ENCODE measurements at places on chromosomes 3 and 15. TPM values are rescaled to one million over a fixed set of nuclear protein-coding genes. Genes with fewer than 3 reads are reported as not detected.
A peak's percentile ranks its signal among the peaks of the same experiment; 100 is the strongest.

The SCN11A gene
- total RNA-seq = 0.05 TPM

The PIF1 gene
- total RNA-seq = 0.41 TPM

The CACNA1D gene
- 1.1 TPM for total RNA-seq

DNA sequence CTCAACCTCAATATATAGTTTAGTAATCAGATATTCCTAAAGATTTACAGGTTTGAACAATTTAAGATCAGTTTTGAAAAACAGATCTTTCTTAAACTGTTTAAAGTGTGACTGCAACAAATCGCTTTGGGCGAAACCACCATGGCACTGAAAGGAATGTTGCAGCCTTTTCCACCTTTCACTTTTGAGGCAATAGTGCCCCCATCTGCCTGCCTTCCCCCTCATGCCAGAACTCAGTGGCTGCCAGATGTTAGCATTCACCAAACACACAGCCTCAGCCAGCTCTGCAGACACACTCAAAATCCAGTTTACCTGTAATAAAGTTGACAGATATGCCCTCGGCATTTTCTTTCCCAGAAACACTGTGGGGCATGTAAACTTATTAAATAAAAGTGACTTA, 3.3 kb downstream of the LYSMD4 start:
- DNase-seq = no peak

The ACSBG1 gene
- 0.25 TPM for total RNA-seq

GRCh38 chr3:133840767-133841166, 35.2 kb downstream of the SRPRB start:
- DNase-seq = no peak

The ACTC1 gene
- 13,225 TPM for total RNA-seq

- DNase-seq = no peak
These were observed 142.0 kb upstream of the PDZRN3 start for GRCh38 chr3:73766599-73767381.

DNA sequence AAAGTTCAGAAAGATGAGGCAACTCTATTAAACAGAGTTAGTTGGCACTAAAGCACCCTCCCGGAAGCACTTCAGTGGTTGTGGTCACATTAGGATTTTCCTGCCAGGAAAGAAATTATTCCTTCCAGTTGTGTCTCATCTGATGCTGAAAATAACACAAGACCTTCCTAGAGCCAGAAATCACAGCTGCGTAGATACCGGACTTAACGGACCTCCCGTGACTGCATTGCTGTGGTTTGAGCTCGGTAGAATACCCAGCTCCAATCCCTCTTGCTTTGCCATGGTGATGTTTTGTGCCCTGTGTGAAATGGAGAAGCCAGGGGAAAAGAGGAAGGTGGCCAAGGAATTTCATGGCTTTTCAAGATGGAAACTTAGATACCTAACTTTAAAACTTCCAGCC, 215.0 kb upstream of the IGF1R start:
- DNase-seq = no peak

The SLC28A2 gene
- not detected for total RNA-seq

DNA sequence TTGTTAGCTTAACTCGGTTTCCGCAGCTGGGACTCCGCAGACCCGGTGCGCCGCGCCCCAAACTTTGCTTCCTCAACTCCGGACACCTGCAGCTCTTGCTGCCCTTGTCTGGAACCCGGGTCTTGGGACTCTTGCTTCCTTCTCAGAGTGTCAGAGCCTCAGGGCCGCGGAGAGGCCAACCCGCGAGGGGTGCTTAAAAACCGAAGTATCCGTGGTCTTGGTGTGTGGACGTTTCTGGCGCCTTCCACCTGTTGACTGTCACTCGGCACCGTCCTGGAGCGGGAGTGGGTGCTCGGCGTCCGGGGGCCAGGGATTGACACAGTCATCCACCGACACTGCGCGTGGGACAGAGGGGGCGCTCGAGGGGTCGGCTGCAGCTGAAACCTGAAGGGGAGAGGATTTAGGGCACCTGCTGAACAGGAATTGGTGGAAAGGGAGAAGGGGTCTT, 386 bp downstream of the SQOR start:
- DNase-seq = peak; percentile 69

DNA sequence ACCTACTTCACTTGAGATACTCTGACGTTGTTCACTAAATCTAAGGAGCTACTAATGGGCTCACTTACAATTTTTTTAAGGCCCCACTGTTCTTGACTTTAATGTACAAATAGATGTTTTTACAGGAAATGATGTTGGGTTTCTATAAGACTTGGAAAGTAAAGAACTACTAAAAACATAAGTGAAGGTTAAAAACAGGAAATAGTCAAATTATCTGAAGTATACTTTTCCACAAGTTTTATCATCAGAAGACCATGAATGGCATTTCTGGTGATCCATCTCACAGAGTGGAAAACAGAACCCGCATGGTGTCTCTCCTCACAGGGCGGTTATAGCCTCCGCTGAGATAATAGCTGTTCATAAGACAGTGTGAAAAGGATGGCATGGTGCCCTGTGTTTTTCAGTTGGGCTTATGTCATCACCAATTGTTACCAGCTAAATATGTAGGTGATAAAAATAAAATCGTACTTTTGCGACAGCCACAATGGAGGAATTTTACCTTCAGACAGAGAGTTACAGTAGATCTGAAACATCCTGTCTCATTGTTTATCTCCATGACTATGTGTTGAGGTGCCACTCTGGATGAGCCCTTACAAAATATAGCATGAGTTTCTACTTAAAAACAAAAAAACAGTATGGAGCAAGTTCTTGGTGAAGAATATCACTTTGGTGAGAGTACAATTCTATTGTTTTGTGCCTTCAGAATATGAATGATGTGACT, 462.4 kb downstream of the RAP2B start:
- DNase-seq = no peak

The AADACL2 gene
- total RNA-seq = not detected

The TRPC1 gene
- total RNA-seq = 13.9 TPM

GRCh38 chr15:100570275-100570674, 31.7 kb downstream of the LINS1 start:
- DNase-seq = no peak

The CATSPER2 gene
- 1.2 TPM for total RNA-seq

GRCh38 chr3:41710646-41711388, 251.1 kb downstream of the ULK4 start:
- DNase-seq = no peak

DNA sequence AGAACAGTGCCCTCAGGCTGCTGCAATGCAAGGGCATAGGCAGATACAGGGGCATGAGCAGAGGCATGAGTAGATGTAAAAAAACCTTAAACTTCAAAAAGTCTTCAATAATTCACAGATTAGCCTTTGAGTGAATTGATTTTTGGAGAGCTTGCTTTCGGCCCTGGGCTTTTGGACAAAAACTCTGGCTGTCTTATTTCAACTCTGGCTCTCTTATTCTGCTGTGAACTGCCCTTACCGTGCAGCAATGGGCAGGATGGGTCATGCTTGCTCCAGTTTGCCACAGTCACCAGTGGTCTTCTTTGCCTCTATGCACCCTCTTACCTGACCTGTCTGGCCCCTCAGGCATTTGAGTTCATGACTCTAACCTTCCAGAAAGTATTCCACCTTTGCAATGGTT, 555.7 kb downstream of the MAGI1 start:
- no peak for DNase-seq

The SPPL2A gene
- 78.0 TPM for total RNA-seq
